ENCODE measurements at places on chromosomes 13 and 19. TPM values are rescaled to one million over a fixed set of nuclear protein-coding genes. Genes with fewer than 3 reads are reported as not detected.
A peak's percentile ranks its signal among the peaks of the same experiment; 100 is the strongest.

Gene KLK3
- polyA plus RNA-seq = 0.88 TPM

Gene ZNF610
- 13.3 TPM for polyA plus RNA-seq

Gene CGB5
- polyA plus RNA-seq = 0.18 TPM

Gene MBD3L2
- polyA plus RNA-seq = not detected

Gene SULT2A1
- polyA plus RNA-seq = 0.40 TPM

Gene FPR1
- polyA plus RNA-seq = 3.6 TPM

Gene GARIN5A
- 5.8 TPM for polyA plus RNA-seq

Gene B3GNT3
- polyA plus RNA-seq = 7.4 TPM

Gene CEACAM7
- polyA plus RNA-seq = not detected

DNA sequence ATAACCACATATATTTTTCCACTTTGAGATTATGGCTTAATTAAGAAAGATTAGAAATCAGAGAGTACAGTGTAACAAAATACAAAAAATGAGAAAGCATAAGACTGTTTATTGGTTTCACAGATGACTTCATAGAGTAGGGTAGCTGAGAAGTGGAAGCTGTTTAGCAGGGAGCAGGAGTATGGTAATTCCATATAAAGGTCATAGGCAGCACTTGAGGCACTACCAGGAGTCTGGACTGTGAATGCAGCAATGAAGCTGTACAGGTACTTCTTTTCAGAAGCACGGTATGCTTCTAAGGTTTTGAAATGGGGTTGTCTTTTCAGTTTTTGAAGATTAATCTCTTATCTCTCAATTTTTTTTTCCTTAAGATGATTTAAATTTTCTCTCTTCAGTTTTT, 69.2 kb downstream of the MICU2 start:
- DNase-seq = no peak

DNA sequence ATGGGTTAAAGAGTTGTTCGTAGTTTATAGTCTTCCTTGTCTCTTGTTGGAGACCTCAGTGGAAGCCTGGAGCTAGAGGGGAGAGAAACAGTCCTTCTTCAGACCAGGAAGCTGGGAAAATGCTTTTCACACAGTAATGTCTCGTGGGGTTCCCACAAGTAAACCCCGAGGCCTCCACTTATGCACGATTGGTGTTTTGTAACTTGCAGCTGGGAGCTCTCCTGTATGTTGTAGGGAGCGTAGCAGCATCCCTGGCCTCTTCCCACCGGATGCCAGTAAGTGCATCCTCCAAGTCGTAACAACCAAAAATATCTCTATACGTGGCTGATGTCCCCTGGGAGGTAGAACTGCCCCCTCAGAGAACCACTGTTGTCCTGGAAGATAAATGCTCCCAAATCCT, 3.5 kb downstream of the CHAF1A start:
- DNase-seq = no peak

DNA sequence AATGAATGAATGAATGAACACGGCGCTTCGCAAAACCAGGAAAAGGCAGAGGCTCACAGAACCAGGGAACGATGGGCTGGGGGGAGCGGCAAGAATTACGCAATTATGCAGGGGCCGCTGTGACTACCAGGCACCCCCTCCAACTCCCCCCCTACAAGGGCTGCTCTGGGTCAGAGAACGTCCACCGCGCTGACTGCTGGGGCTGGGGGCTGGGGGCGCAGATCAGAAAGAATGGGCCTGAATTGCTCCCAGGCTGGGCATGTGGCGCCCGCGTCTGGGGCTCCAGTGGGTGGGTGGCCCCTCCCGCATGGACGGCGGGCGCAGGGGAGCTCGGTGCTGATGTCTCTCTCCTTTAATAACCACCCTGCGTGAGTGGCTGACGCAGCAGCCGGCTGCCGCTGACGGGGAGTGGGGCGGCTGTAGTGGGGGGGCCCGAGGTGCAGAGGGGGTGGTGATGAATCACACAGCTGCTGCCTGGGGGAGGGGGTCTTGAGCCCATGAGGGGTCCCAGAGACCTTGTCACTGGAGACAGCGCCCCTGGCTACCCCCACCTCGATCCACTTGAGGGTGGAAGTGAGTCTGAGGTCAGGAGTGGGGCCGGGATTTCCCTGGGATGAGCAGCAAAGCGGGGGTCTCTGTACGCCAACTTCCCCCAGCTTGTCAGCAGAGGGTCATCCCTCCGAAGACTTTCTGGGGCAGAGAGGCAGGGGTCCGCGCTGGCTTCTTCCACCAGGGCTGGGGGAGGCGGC, 1.5 kb upstream of the CIRBP start:
- no peak for DNase-seq

DNA sequence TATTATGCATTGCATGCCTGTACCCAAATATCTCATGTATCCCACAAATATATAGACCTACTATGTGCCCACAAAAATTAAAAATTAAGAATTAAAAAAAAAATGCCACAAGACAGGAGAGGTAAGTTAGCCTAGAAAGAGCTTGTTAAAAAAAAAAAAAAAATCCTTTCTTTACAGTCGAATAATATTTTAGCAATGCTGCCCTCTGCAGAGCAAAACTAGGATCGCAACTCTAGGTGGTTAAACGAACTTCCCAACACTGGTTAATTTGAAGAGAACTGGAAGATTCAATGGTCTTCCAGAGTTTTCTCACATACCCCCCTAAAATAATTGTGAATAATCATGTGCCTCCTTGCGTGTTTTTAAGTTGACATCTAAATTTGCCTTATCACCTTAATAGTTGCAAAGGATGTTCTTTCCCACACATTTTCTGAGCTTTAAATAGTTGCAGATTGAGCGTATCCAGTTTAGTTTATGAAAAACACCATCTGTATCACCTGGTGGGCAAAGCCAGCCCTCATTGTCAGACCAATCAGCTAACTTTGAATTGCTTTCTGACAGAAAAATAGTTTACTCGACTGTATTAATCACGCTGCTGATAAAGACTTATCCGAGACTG, 47.4 kb upstream of the RCBTB2 start:
- peak; percentile 59 for DNase-seq

GRCh38 chr13:44050450-44051063, 170.9 kb downstream of the LACC1 start:
- no peak for DNase-seq

GRCh38 chr19:3028305-3029064, 595 bp downstream of the TLE2 start:
- no peak for DNase-seq

DNA sequence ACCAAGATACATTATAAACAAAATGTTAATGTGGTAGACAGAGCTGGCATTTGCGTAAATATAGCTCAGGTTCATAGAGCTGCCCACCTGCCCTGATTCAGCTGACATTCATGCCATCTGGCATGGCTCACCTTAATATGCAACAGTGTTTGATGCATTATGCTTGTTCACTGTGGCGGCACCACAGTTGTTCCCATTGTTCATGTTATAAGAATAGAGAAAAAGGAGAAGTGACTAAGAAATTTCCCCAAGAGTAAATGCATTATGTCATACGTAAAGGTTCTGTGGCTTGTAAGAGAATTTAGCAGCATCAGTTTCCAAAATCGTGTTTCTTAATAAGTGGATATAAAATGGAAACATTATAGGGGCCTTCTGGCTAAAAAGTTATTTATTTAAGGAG, 4.5 kb downstream of the CCNA1 start:
- no peak for DNase-seq

- DNase-seq = no peak
Observed at GRCh38 chr13:110284779-110285484, 22.0 kb downstream of the COL4A1 start.

GRCh38 chr19:3481241-3482090, 1.1 kb upstream of the SMIM24 start:
- DNase-seq = no peak

DNA sequence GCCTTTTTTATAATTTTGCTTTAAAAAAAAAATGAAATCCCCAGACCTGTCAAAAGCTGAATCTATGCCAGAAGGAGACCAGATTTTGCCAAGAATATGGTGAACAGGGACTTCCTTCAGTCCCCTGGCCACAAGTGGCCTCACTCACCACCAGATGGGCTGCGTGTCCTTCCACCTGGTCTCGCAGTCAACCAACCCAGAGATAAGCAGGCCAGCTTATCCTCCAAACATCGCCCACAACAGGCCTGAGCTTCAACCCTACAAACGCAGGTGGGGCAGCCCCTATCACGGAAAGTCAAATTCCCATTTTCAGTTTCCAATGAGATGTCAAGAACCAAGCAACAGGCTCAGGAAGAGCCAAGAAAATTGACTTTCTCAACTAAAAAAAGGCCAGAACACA, 30.5 kb downstream of the STK24 start:
- DNase-seq = no peak

- DNase-seq = no peak
Observed at GRCh38 chr13:39501702-39502324, 101.2 kb downstream of the LHFPL6 start.

DNA sequence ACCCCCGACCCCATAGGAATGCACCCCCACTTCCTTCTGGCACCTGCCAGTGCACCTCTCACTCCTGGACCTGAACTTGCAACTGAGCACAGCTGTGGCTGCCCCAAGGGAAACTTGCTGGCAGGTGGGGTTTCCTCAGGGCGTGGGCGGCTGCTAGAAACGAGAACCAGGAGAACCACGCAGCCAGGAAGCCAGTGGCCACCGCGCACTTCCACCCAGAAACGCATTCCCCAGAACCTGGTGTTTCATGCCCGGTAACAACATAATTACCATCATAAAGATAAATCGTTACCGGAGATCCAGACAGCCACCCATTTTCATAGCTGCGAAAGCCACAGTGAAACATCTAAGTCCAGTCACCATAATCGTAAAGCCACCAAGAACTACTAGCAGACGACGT, 75.2 kb upstream of the C13orf46 start:
- DNase-seq = no peak

GRCh38 chr19:13790354-13790753, 4.9 kb upstream of the ZSWIM4 start:
- DNase-seq = no peak

- DNase-seq = no peak
Observed at GRCh38 chr13:95243207-95243606, 58.0 kb downstream of the ABCC4 start.

DNA sequence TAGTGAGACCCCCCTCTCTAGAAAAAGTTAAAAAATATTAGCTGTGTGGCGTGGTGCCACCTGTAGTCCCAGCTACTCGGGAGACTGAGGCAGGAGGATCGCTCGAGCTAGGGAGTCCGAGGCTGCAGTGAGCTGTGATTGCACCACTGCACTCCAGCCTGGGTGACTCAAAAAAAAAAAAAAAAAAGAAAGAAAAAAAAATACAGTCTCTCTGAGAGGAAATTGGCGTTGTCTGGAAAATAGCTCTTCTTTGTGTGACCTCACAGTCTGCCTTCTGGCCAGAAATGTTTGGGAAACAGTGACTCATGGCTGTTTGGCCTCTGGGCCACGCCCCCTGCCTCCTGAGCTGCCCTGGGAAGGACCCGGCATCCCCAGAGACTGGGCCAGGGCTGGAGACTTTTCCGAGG, 10.7 kb downstream of the MARCHF2 start:
- DNase-seq = no peak

DNA sequence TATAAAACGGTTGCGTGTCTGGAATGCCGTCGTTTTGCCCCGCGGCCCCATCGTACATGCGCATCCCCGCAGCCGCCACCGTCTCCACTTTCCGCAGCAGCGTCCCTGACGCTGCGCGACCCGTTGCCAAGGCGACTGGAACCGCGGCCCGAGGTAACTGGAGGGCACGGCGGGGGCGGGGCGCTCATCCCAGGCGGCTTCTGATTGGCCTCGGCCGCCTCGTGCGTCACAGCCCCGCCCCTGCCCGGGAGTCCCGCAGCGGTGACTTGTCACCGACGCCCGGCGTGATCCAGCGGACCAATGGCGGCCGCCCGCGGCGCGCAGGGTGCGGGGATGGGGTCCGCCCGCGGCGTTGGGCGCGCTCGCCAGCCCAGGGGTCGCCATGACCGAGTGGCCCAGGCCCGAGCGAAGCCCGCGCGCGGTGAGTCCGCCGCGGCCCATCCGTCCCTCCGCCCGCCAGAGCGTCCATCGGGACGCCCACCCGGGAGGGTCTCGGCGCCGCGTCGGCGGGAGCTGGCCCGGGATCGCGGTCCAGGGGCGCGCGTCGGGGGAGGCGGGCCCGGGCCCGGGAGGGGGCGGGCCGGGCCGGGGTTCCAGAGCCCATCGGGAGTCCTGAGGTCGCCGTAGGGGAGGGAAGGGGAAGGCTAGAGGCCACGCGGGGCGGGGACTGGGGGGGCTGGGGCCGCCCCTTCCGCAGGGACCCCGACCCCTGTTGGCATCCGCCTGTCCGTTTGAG, at the start of gene ZSCAN1:
Gene ZSCAN1, plus strand, starts transcription at position 285 of the 736 bp plus-strand sequence. CDS start 3,812 bp downstream, outside the sequence.
- DNase-seq = peak; percentile 83

GRCh38 chr13:113796964-113797676, 38.1 kb downstream of the TMEM255B start:
- no peak for DNase-seq

- DNase-seq = no peak
Observed at GRCh38 chr13:101648766-101649487, 196.5 kb downstream of the ITGBL1 start.

DNA sequence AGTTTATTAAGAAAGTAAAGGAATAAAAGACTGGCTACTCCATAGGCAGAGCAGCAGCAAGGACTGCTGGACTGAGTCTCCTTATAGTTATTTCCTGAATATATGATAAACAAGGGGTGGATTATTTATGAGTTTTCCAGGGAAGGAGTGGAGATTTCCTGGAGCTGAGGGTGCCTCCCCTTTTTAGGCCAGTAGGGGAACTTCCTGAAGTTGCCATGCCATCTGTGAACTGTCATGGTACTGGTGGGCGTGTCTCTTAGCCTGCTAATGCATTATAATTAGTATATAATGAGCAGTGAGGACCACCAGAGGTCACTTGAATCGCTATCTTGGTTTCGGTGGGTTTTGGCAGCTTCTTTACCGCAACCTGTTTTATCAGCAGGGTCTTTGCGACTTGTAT, 13.5 kb downstream of the ZSCAN5A start:
- DNase-seq = no peak

DNA sequence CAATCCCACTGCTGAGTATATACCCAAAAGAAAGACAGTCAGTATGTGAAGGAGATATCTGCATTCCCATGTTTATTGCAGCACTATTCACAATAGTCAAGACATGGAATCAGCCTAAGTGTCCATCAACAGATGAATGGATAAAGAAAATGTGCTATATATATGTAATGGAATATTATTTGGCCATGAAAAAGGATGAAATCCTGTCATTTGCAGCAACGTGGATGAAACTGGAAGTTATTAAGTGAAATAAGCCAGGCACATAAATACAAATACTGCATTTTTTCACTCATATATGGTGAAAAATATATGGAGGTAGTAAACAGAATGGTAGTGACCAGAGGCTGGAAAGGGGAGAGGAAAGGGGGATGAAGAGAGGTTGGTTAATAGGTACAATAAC, 188.9 kb upstream of the SERP2 start:
- no peak for DNase-seq

Measured in left renal pelvis (tissue), 4 donors.